Stimulated activated CD8-positive, alpha-beta memory T cell treated with anti-CD3 and anti-CD28 coated beads, Interleukin-2, amount 100 ng/mL, for 1 hour (primary cell): ENCODE measurements at places on chromosomes 12 and 14.
A peak's percentile ranks its signal among the peaks of the same experiment; 100 is the strongest.

GRCh38 chr12:111045941-111046340 is 125.6 kb upstream of the MYL2 start:
- no peak for DNase-seq

GRCh38 chr14:40204441-40205175 is 772.4 kb upstream of the FBXO33 start:
- DNase-seq = no peak

- no peak for DNase-seq
Observed at GRCh38 chr14:92415969-92416368, 93.0 kb downstream of the SLC24A4 start.

DNA sequence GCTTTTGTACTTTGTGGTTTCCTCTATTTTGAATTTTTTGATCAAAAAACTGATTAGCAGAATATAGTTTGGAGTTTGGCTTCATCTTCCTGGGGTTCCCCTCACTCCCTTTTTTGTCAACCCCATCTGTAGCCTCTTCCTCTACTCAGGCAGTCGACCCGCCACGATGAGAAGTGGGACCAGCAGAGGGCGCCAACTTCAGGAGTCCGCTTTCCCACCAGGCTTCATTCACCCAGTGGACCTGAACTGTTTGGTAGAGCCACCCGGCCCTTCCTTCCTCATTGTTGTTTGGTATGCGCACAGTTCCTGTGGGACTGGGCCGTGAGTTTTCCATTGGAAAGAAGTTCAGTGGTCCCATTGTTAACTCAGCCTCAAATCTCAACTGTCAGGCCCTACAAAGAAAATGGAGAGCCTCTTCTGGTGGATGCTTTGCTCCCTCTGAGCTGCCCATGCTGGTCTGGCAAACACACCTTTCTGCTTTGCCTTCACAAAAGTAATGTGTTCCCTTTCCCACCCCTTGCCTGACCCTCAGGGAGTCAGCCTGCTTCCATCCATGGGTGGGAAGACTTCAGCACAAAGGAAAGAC is 21.7 kb downstream of the TMBIM6 start:
- peak; percentile 61 for DNase-seq
